ENCODE measurements at places on chromosomes 5 and 9. TPM values are rescaled to one million over a fixed set of nuclear protein-coding genes. Genes with fewer than 3 reads are reported as not detected.

Gene FOXD4L6
- not detected for total RNA-seq

Gene MIGA2
- 28.7 TPM for total RNA-seq

Gene SLC4A9
- total RNA-seq: 21.8 TPM

Gene INSL6
- not detected for total RNA-seq
